ENCODE measurements at places on chromosomes 3 and 15.

DNA sequence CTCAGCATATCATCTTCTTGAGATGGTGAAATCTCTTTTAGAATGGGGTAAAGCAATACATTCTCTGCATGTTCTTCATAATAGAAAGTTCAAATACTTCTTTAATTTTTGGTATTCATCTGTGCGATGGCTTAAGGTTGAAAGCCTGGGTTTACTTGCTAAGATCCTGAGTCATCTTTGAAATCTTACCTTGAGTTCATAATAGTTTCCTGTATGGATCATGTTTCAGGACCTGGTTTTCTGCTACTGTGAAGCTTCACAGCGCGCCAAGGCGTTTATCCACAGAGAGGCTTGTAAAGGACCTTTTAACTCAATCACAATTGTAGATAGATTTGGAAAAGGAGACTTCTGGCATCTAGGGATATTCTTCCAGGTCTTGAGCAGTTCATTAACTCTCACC, 39.0 kb downstream of the MED12L start:
- DNase-seq: no peak

DNA sequence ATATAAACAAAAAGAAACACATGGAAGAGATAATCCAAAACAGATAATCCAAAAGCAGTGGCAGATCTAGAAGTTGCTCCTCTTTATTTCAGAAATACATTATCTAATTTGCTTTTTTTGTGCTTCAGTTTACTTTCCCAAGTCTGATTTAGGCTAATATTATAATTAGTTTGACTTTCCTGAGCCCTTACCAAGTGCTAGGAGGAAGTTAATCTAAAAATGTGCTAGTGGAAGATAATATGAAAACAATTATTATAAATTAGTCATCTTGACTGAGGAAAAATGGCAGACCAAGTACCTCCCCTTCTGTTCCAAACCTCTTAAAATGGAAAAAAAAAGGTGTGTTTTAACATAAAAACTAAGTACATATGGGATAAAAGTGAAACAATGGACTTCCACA, 17.5 kb downstream of the SLC9A9 start:
- no peak for DNase-seq

- no peak for DNase-seq
These were observed 311.3 kb downstream of the SLC9A9 start for GRCh38 chr3:143536817-143537535.

- DNase-seq: no peak
These were observed 80.4 kb upstream of the TGFBR2 start for GRCh38 chr3:30526031-30526430.

DNA sequence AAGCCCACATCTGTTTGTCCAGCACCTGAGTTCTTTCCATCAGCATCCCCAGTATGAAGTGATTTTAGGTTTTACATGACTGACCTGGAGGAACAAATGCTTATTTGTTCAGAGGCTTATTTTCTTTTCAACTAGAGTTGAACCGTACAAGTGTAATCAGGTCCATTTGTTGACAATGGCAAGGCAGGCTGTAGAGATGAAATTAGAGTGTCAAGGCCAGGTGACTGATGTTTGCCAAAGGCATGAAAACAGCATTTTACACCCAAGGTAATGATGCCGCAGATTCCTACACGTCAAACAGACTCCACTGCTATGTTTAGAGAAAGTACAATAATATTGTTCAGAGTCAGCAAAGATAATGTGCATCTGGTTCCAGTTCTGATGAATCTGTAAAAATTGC, 96.5 kb downstream of the KCNAB1 start:
- DNase-seq: no peak

DNA sequence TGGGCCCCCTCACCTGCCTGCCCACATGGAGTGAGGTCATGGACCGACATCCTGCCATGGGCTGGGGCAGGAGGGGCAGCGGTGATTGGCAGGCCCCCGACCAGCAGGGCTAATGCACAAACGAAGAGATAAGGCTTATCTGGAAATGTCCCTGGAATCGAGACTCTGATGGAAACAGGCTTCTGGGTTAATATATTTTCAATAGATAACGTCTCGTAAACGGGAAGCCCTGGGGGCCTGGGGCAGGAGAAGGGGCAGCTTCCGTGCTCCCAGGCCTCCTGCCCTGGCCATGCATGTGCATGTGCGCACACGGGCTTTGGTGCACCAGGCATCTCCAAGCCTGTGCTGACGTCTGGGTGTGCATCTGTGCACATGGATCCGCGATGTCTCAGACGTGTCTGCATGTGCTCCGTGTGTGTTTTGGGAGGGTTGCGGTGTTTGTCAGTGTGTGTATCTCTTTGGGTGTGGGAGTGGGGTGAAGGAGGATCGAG, 55.1 kb downstream of the DNAJB8 start:
- DNase-seq: no peak

DNA sequence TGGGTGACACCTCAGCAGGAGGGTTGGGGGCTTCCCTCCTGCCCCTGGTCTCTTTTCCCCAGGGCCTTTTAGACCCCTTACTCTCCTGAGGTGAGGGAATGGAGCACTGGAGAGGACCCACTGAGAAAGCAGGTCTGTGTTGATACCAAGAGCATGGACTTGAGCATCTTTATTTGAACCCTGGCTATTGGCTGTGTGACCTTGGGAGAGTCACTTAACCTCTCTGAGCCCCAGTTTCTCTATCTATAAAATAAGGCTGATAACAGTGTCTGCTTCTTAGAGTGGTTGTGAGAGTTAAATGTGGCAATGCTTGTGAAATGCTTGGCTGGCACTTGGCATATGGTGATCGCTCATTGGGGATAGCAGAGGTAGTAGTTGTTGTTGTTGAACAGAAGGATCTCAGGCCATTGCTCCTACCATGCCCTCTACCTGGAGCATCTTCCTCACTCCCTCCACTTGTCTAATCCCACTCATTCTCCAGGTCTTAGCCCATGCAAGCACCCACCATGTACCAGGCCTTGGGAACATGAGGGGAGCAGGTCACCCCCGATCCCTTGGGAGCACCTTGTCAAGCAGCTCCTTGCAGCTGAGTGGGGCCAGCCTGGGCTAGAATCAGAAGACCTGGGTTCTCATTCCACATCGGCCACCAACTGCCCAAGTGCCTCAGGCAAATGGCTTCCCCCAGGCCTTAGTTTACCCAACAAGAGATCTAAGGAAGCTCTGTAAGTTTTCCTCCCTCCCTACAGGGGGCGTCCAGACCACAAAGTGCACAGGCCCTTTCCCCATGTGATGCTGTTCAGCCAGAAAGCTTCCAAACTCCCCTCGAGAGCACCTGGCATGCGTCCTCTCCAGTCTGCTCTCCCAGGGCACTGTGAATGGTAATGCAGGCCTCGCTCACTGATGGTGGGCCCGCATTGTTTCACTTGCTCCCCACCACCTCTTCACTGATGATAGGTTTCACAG, 96.7 kb downstream of the LSM3 start:
- no peak for DNase-seq

DNA sequence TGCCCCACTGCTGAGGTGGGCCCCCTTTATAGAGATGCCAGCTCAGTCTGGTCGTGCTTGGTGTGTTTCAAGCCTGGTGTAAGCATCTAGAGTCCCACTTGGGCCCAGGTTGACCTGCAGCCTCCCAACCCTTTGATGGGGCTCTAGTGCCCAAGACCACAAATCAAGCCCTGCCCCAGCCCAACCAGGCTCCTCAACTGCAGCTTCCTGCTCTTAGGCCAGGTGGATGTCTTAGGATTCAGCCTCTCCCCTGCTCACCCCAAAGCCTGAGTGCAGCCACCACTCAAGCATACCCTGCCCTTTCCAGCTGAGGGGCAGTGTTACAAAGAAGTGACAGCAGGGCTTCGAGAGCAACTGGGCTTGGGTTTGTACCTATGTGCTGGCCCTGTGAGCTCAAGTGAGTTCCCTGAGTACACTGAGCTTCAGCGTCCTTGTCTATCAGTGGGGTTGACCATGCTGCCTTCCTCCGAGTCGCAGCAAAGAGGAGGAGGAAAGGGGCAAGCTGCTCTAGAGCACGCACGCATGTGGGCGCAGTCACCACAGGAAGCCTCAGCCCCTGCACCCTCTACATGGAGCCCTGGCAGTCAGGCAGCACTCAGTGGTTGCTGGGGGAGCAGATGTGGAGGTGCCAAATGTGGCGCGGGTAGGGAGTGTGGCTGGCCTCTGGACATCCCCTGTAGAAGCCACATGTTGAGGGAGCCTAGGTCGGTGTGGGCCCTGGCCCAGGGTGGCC, 120.7 kb downstream of the EEFSEC start:
- DNase-seq: no peak

- DNase-seq: no peak
These were observed 135.4 kb downstream of the PDE8A start for GRCh38 chr15:85116925-85117646.

DNA sequence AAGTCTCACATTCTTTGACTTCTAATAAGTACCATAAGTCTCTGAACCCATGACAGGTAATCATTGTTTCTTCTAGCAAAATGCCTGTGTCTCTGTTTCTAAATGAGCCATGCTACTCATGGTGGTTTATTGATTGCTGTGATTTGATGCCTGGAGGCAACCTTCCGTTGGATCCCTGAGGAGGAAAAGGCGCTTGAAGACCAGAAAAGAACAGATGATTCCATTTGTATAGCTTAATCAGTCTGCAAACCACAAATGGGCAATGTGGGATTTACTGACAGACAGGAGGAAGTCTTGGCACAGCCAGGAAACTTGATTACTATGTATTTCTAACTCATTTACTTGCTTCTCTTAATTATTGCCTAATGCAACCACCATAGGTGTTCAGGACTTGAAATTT, 103.1 kb upstream of the MRPL3 start:
- DNase-seq: no peak

GRCh38 chr3:45689787-45690145, 570 bp downstream of the SACM1L start:
- no peak for DNase-seq

- no peak for DNase-seq
These were observed 6.5 kb downstream of the RUBCN start for GRCh38 chr3:197730200-197730599.

DNA sequence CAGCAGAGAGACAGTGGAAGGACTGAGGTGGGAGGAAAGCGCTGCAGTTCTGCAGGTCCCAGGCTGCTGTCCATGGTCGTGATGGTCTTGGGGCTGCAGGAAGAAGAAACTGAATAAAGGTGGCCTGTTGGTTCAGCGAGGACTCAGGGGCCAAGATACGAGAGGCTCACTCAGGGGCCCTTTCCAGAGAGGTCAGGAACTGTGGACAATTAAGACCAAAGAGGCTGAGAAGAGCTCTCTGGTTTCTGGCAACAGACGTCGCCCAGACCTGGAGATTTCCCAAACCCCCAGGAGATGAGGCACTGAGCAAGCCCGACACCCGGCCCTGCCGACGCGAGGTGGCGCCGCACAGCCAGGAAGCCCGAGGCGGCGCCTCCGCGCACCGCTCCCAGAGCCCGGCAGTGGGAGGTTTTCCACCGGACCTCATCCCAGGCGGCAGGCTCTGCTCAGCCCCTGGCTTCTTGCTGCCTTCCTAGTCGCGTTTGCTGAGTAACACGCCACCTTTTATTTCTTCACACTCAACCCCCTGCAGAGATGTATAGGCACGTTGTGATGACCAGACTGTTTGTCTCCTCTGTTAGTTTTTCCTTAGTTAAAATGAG, 56.4 kb upstream of the ARRDC4 start:
- no peak for DNase-seq

DNA sequence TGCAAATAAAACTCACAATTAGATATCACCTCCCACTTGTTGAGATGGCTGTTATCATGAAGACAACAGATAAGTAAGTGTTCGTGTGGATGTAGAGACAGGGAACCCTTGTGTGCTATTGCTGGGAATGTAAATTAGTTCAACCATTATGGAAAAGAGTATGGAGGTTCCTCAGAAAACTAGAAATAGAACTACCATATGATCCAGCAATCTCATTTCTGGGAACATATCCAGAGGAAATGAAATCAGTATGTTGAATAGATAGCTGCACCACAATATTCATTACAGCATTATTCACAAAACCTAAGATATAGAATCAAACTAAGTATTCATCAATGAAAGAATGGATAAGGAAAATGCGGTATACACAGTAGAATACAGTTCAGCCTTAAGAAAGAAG, 418.7 kb upstream of the CNTN6 start:
- DNase-seq: no peak

DNA sequence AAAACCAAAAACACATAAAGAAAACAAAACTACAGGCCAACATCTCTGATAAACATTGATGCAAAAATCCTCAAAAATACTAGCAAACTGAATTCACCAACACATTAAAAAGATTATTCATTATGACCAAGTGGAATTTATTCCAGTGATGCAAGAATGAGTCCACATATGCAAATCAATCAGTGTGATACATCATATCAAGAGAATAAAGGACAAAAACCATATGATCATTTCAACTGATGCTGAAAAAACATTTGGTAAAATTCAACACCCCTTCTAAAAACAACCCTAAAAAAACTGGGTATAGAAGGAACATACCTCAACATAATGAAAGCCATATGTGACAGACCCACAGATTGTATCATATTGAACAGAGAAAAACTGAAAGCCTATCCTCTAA, 265.6 kb upstream of the DCBLD2 start:
- no peak for DNase-seq

GRCh38 chr3:156479604-156480003, 75.3 kb downstream of the SSR3 start:
- no peak for DNase-seq

- DNase-seq: no peak
These were observed 380.7 kb downstream of the EPHB1 start for GRCh38 chr3:135175728-135176277.

DNA sequence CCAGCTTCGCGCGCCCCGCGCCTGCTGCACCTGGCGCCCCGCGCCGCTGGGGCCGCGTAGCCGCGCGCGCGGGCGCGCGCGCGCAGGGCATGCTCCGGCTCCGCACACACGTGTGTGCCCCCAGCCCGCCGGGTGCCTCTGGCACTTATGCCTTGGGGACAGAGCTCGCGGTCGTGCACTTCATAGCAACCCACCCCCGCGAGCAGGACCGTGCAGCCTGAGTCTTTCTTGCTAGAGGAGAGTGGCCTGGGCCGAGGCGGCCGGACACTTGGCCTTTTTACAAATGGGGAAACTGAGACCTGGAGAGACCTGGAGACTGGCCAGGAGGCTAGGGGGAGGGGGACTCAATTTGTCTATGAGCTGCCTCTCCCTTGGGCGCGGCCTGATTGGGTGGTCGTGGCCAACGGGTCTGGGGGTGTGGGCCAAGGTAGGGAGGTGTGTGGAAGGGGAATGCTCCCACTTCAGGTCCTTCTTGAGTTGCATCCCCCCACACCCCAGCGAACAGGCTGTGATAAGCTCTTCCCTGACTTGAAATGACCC, 562 bp downstream of the NBEAL2 start:
- DNase-seq: no peak

DNA sequence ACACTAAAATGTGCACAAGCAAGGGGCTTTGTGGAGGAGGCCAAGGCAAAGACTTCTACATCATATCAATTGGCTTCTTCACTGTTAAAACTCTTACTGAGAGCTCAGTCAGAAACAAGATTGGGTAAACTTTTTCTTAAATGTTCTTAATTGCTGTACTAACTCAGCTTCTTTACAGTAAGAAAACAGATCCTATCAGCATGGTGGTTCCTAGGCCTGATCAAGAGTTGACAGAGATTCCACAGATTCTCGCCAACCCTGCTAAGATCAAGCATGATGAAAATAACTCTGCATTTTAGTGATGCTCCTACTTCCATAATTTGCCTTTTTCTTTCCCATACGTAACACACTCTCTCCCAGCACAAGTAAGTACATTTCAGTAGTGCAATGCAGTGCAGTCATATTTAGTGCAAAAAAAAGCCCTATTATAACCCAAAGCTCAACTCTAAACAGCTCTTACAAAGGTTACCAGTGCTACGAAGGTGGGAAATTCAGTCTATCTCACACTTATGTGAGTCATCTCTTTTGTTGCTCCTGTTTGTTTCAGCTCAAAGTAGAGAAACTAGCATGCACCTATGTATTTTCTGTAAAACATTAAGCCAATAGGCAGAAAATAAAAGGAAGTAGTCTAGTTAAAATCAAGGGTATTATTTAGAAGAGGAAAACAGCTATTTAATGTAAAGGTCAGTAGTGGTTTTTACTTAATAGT, 29.9 kb downstream of the TIGIT start:
- no peak for DNase-seq

Data from stimulated activated CD8-positive, alpha-beta memory T cell treated with anti-CD3 and anti-CD28 coated beads, Interleukin-2, amount 100 ng/mL, for 1 hour (primary cell).